ENCODE measurements at places on chromosomes 7 and 10.

GRCh38 chr10:4931587-4931986 lies 31.6 kb upstream of the AKR1C1 start:
- no peak for DNase-seq

DNA sequence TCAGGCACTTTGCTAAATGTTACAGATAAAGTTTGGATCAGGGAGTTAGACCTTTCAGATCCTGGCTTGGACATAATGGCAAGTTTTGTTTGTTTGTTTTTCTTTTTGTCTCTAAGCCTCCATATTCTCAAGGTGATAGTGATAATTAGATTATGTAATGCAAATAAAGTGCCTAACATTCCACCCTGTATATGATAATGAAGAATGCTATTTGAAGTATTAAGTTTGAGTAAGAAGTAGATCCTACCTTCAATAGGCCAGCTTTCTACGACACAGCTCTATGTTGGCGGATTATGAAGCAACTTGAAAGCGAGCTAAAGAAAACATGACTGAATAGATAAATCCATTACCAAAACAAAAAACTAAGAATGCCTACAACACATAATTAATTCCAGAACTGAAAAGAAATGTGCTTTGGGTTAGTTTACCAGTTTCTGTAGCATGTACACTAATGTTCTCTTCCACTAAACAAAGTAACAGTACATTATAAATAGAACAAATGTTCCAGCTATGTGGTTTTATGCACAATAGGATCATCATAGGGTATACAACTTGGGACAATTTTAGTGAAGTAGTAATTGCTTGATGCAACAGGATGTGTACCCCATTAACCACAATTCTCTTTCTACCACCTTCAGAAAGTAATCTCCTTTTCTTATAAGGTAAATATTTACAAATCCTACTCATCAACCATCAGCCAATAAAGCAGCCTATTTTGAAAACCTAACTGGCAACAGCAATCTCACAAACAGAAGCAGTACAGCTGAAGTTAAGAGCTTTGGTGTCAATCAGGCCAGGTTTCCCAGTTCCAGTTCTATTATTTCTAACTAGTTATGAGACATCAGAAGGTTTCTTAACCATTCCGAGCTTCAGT lies 1.5 kb downstream of the SEM1 start:
- no peak for DNase-seq

DNA sequence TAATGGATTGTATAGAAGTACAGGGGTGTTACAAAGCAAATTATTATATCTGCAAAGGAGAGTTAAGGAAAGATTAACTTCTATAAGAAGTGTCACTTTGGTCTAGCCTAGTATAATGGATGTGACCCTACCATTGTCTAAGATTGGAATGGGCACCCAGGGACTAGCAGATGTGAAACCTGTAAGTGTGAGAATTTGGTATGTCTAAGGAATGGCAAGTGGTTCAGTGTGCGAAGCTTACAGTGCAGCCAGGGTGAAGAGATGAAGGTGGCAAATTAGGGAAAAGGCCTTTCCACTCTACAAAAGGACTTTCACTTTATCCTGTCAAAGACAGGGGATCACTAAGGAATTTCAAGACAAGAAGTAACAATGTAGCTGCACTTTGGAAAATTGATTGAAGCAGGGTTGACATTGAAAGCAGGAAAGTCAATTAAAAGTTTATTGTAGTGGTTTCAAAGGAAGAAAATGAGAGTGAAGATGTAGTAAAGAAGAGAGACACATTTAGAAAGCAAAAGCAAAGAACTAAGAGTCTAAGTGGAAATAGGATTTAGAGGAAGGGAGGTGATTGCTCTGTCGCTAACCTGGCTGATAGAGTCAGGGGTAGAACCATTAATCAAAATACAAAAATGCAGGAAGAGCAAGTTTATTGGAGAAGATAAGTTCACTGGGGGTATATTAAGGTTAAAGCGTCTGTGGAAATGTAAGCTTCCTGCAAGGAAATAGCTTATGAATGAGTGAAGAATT lies 47.4 kb downstream of the KCND2 start:
- no peak for DNase-seq

GRCh38 chr10:102409604-102410428 lies 8.8 kb downstream of the PSD start:
- DNase-seq = no peak

DNA sequence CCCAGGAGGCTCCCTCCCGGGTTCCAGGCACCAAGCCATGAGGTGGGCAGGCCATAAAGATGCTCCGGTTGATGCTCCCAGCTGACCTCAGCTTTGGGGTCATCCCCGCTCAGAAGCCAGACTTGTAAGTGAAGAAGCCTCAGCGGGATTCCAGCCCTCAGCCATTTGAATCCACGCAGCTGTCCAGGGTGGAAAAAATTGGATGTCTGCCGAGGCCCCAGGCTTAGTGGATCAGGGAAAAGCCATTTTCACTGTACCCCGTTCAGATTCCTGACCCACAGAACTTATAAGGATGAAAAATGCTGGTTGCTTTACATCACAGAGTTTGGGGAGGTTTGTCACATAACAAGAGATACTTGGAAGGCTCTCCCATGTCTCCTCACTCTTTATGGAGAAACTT lies 49.2 kb upstream of the CPN1 start:
- no peak for DNase-seq

GRCh38 chr10:79436066-79436849 lies 9.2 kb downstream of the ZCCHC24 start:
- no peak for DNase-seq

DNA sequence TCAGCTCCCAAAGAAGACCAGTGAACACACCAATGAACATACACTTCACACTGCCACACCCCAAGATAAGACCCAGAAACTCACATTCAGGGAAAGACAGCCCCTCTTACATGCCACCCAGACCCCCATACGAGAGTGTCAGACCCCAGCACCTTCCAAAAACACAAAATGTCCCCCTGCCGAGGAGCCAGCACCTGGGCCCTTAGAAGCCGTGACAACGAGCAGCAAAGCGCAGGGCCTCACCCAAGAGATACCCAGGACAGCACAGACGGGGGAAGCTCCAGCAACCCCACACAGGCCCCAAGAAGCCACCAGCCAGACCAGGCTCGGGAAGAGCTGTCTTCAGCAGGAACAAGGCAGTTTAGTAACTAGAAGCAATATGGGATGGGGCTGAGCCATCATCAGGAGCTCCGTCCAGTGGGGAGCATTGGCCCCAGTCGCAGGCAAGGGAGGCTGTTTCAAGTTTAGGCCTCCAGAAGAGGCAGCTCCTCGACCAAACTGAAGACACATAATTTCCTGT lies 243.6 kb downstream of the PTPRN2 start:
- no peak for DNase-seq

DNA sequence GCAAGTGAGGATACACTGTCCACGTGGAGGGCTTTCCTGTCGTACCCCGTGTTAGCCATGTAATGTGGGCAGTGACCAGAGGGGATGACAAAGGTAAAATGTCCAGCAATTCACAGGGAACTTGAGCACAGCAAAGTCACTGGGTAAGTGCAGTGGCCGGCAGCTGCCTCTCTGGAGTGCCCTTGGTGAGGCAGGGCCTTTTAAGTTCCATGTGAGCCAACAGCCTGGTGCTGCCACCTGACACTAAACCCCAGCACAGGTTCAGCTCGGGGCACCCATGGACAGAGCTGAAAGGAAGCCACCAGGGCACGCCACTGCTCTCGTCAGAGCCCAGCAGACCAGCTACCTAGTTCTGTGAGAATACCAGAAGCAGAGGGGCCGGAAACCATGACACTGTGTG lies 168.3 kb downstream of the PRKAG2 start:
- DNase-seq = no peak

DNA sequence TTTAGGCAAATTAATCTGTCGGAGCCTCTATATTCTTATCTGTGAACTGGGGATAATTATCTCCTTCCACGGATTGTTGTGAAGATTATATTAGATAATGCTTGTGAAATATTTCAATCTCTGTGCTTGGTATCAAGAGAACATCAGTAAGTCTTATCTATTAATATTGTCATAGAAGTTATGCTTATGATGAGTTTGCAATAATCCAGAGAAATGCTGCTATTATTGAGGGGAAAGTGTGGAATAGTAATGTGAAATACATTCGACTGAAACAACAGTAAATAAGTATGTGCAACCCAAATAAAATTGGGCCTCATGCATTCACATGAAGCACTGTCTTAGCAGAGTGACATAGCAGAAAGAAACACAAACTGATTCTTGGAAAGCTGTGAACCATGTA lies 13.7 kb downstream of the RHOBTB1 start:
- no peak for DNase-seq

DNA sequence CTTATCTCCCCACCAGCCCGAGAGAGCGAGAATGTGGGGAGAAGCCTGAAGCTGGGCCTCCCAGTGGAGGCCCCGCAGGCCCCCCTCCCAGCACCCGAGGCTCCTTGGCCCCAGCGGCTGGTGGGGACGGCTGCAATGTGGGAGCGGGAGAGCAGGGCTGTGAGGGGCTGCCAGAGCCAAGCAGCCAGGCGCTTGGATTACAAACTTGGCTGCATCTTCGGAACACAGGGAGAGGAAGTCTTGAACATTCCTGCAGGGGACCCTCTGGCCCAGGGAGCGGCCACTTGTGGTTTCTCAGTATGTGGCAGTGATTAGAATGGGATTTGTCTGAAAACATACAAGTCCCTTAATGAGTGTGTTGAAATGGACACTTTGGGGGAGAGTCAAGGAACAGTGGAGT lies 23.2 kb downstream of the ELN start:
- no peak for DNase-seq

GRCh38 chr7:157543791-157544190 lies 207.0 kb downstream of the DNAJB6 start:
- no peak for DNase-seq

GRCh38 chr10:118551535-118552100 lies 43.8 kb downstream of the PRLHR start:
- no peak for DNase-seq

DNA sequence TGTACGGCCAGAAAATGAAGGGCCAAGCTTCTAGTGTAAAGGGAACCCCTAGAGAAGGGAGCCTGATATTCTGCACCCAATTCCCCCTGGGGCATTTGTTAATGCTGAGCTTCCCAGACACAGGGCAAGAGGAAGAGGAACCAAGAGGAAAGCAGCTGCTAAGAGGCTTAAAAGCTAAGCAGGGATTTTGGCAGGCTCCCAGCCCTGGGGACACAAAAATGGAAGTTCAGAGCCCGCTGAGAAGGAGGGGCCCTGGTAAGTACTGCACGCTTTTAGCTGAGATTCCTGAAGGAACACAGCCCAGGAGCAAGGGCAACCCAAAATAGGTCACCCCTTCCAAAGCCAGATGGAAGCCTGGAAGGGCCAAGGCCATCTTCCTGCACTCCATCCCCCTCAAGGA lies 387.3 kb upstream of the MGMT start:
- DNase-seq = no peak

- DNase-seq = no peak
Measured at GRCh38 chr10:17734432-17735080, 17.4 kb upstream of the TMEM236 start.

DNA sequence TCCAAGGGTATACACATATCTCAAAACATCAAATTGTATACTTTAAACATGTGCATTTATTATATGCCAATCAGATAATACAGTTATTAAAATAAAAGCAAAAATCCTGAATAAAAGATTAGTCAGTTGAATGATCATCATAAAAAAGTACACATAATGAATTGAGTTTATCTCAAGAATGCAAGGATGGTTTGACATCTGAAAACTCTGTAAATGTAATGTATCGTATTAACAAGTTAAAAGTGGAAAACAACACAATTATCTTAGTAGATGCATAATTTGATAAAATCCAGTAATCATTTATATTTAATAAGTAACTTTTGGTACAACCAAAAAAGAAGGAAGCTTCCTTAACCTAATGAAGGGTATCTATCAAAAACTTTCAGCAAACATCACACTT lies 86.6 kb downstream of the COL28A1 start:
- DNase-seq = no peak

DNA sequence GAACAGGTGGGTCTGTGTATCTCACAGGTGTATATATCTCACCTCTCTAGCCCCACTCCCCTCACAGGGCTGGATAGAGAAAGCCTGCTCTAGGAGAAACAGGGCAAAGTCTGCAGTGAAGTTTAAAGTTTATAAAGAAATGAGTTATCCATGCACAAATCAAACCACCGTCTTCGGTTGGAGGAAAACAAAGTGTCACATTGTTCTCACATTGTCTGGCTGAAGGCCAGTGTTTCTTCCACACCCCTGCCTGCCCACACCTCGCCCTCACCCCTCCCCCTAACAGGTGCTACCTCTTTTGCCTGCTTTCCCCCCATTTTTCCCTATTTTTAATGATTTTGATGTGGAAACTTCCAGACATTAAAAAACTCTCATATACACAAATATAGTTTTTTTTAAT lies 25.8 kb downstream of the AQP1 start:
- no peak for DNase-seq

DNA sequence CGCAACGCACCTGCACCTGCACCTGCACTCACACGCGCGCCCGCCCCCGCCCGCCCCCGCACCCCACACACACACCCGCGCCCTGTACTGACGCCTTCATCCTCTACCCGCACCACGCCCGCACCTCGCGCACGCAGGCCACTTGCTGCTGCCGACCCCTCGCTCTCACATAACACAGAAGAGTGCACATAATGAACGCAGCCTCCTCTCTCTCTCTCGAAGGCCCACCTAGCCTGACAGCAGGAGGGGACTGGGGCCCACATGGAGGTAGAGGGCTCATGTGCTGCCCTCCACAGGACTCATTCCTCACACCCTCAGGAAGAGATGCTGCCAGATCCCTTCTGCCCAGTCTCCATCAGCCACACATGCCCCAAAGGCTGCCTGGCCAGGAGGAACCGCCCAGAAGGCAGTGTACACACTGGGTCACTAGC lies 432 bp upstream of the CAMK2B start:
- DNase-seq = no peak

GRCh38 chr7:126411032-126411820 lies 841.5 kb downstream of the GRM8 start:
- DNase-seq = no peak

- no peak for DNase-seq
Measured at GRCh38 chr10:7337431-7338171, 73.2 kb downstream of the SFMBT2 start.

- DNase-seq = no peak
Measured at GRCh38 chr10:105650306-105650705, 1009.2 kb downstream of the SORCS3 start.

DNA sequence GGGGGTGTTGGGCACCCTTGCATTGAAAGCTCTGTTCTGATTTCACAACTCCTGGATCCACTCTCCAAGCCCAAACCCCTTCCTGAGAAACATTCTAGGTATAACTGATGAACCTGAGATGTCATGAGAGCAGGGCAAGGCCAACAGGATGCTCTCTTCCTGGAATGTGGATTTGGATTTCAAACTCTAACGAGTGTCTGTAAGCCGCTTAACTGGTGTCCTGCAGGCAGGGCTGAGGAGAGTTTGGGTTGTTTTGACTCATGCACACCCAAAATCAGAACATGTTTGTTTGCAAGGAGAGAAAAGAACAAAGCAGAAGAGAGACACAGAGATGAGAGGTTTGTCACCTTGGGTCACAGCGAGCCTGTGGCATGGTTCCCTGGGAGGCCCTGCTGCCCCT lies 24.6 kb upstream of the AKR1E2 start:
- no peak for DNase-seq

DNA sequence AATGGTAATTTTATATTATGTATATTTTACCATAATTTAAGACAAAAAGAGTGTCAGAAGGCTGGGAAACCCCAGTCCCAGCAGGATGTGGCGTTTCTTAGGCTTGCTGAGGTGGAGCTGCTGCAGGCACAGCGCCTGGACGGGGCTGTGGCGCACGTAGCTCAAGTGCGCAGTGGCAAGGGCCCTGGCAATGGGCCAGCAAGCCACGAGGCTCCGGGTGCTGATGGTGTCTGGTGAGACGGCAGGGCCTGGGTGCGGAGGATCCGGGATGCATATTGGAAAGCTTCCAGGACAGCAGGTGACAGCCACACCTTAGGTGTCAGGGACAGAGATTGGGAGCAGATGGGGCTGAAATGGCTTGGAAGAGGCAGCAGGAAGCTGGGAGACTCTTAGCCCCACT lies 37.2 kb downstream of the CLEC2L start:
- DNase-seq = no peak
